ENCODE measurements at places on chromosomes 1 and 21.

GRCh38 chr1:91872000-91872399, 14.0 kb downstream of the TGFBR3 start:
- DNase-seq: no peak

DNA sequence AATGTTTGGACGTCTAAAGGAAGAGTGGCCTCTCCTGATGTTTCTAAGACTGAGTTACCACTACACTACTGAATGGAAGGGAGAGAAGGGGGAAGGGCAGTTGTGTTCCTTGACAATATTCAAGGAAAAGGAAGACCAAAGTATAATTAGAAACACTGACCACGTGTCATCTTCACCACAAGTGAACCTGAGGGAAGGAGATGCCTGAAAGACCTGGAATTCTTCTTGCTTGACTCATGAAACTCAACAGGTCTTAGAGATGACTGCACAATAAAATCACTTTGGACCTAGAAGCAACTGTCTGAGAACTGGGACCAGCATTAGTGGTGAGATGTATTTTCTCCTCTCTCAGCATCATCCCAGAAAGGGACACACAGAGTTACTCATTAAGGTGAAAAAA, 56.7 kb downstream of the PTPN14 start:
- DNase-seq: no peak

- no peak for DNase-seq
Observed at GRCh38 chr1:119139403-119139802, 1.1 kb downstream of the WARS2 start.

DNA sequence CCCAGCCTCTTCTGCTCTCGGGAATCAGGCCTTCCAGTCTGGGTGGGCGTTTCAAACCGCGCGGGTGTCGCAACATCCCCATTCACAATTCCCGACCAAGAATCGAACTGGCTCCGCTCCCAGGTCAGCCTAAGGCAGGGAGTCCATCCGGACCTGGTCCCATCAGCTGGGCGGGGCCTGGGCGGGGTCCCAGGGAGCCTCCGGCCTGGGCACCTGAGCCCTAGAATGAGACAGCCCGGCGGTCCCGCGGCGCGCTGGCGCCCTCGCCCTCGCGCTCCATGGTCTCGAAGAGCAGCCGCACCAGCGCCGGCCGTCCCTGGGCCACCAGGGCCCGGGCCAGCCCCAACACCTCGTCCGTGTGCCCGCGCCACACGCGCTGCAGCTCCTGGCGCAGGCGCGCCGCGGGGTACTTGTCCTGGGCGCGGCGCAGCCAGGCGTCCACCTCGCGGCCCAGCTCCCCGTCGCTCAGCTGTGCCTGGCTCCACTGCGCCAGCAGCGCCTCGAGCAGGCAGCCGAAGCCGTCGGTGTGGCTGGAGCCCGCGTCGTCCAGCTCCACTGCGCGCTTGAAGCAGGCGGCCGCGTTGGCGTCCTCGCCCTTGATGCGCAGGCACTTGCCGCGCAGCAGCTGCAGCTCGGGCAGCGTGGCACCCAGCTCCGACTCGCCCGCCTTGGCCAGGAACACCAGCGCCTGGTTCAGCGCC, 16.9 kb upstream of the PARS2 start:
- no peak for DNase-seq

- DNase-seq: no peak
Observed at GRCh38 chr1:167640051-167640450, 10.0 kb downstream of the RCSD1 start.

DNA sequence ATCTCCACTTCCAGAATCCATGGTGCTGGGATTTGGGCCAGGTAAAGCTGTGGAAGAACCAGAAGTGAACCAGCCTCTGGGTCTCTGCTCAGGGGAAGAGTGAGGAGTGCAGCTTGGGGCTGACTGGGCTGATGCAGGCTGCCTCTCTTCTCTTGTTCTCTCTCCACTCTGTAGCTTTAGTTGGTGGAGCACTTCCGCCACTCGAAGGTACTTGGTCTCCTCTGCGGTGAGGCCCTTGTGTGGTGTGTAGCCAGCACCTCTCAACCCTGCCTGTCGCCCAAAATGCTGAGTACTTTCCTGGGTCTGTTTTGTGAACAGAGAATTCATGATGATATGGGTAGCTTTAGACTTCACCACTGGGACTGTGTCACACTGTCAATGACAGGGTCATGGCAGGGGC, 63.2 kb downstream of the URB2 start:
- DNase-seq: no peak

GRCh38 chr1:147821883-147822282, 61.5 kb upstream of the GJA5 start:
- no peak for DNase-seq

DNA sequence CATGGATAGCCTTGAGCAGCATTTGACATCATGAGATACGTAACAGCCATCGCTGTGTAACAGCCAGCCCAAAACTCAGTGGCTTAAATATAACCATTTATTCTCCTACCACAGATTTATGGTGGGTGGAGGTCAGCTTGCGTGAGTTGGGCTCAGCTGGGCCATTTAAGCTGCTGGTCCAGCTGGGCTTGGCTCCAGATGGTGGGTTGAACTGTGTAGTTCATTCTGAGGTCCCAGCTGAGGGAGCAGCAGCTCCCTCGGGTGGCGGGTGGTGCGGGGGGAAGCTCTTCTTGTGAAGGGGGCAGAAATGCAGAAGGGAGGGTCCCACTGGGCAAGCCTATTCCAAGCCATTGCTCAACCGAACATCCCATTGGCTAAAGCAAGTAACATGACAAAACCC, 75.9 kb downstream of the IGSF21 start:
- DNase-seq: no peak

DNA sequence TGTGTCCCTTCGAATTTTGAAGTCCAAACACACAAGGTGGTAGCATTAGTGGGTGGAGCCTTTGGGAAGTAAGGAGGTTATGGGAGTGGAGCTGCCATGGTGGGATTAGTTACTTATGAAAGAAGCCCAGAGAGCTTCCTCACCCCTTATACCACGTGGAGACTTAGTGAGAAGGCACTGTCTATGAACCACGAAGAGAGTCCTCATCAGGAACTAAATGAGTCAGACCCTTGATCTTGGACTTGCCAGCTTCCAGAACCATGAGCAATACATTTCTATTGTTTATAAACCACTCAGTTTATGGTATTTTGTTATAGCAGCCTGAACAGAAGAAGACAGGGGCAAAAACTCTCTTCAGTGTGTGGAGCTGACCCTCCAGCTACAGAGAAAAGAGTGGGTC, 259.3 kb upstream of the AJAP1 start:
- DNase-seq: no peak

DNA sequence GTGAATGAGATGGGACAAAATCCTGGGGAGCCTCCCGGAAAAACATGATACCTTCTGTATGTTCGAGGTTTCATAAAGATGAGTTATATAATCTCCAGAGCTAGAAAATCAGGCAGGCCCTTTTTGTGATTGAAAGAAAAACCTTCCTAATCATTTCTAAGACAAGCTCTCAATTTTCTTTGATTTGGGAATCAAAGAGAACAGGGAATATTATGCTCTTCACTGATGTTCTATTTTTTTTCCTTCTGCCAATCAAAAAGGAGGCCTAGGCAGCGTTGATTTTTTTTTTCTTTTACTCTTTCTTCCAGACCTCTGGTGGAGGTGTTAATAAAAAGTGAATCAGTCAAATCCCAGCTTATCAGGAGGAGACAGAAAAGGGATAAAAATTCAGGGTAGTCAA, 34.5 kb downstream of the DIRAS3 start:
- no peak for DNase-seq

DNA sequence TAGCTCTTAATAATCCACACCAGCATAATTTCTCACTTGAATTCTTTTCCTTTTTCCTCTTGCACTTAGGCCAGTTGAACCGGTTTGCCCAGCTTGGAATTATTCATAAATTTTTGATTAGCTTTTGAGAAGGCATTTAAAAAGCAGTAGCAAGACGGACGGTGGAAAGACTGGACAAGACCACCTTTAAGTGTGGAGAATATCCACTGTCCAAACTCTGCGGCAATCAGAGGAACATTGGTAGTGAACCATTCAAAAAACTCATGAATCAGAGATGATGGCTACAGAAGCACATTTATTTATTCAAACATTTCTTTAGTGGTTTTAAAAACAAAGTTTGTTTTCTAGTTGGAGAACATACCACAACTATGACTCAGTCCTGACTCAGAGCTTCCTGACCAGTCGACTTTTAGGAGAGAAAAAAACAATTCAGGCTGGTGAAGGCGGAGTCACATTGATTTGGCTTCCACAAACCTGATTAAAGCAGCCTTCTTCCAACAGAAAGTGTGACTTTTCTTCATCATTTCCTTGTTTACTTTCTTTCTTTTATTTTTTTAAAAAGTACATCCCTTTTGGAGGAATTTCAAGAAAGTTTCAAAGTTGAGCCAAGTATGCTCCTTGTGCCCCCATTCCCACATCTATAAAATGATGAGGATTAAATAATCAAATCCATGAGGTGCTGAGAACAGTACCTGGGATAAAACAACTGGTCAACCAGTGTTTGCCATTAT, 128.8 kb downstream of the ADSS2 start:
- no peak for DNase-seq

DNA sequence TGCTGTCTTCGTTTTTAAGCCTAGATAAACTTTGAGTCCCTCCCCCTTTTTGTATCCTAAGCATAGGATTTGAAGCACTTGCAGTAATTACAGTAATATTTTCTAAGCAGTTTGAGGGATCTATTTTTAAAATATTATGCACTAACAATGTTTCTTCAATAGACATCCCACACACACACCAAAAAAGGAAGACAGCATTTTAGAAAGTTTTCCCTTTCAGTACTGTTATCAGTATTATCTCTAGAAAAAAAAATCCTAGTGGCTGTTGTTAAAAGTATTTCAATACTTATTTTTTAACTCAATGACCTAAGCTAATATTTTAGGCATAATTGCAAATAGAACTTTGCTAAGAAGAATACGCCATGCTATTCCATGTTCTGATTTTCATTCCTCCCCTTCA, 15.1 kb downstream of the MCOLN3 start:
- no peak for DNase-seq

GRCh38 chr1:51628715-51629590, 12.1 kb downstream of the OSBPL9 start:
- DNase-seq: no peak

DNA sequence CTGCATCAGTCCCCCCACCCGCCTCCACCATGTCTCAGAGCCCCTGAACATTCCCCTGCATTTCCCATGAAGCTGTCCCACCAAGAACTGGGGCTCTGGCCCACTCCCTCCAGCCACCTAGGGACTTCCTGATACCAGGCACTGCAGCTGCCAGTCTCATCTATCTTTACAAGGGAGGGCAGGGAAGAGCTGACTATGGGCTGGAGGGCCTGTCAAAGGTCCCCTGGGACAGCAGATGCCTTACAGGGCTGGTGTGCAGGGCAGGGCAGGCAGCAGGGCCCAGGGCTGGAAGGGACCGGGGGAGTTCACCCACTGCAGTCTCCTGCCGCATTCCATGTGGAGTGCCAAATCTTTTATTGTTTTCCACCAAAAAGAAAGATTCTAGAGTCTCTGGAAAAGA, 17.6 kb downstream of the SHISA4 start:
- DNase-seq: no peak

- DNase-seq: no peak
Observed at GRCh38 chr1:210815641-210816550, 318.1 kb downstream of the KCNH1 start.

- no peak for DNase-seq
Observed at GRCh38 chr21:45294509-45295291, 7.0 kb upstream of the POFUT2 start.

DNA sequence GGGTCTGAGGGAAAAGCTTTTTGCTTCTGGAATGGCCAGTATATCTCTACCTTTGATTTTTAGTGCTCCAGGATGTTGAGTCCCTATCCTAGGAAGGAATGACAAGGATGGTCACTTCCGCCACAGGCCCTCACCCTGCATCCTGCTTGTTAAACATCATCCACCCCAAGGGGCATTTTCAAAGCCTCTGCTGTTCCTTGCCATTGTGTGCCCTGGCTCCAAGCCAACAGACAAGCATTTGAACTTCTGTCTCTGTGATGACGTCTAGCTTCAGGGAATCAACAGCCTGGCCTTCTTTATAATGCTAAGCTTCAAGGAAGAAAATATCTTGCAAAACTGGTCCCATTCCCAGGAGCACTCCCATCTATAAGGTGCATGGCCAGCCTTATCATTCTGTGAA, 12.3 kb upstream of the JAM2 start:
- DNase-seq: no peak

- no peak for DNase-seq
Observed at GRCh38 chr1:54462597-54463258, 56.5 kb upstream of the SSBP3 start.

GRCh38 chr1:20587661-20588053, 1.2 kb upstream of the CDA start:
- DNase-seq: no peak

GRCh38 chr1:248828845-248829244, 3.1 kb upstream of the SH3BP5L start:
- no peak for DNase-seq

- no peak for DNase-seq
Observed at GRCh38 chr1:84450910-84451309, 28.2 kb upstream of the RPF1 start.

DNA sequence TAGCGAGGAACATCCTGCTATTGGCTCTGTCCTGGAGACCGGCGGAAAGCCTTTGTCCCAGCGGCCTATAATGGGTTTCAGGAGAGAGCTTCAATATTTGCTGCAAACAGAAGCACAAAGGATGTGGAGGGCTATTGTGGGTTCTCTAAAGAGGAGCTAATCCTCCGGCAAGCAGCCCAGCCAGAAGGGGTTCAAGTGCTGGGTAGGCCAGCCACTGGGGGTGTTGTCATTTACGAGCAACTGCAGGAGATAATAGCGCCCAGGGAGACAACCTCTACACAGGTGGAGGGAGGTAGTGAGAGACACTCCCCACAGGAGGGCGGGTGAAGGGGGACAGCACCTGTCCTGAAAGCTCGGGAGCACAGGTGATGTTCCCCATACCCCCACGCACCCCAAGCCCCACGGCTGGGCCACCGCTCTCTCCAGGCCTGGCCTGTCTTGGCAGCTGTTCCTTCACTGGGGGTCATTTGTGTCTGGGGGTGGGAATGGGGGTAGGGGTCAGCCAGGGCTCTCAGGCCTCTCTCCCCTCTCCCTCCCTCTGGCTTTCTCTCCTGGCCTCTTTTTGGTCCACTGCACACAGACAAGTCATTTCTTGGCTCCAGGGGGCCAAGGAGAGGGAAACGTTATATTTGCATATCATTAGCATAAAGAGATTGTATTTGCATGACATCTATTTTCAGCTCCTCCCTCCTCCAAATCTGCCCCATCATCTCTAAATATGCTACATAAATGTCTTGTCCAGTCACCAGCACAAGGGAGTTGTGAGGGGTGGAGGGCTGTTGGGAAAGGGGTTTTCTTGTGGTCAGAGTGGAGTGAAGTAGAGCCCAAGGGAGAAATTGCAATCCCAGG, 22.0 kb upstream of the SLC26A9 start:
- DNase-seq: no peak

- DNase-seq: no peak
Observed at GRCh38 chr1:32896451-32896850, 4.7 kb downstream of the TMEM54 start.

DNA sequence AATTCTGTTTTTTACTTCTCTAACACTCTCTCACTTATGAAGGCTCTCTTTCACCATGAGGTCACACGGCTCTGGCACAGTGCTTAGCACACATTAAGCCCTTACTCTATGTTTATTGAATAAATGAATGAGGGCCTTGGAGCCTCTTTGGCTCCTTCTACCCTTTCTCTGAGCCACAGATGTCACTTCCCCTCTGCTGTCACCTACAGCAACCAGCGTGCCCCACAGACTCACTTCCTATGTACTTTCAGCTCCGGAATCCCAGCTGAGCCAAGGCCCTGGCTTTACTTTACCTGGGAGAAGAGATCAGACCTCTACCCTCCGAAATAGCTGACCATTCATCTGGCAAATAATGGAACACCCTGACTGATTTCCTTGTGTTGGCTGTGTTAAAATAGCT, 53.7 kb upstream of the HMCN1 start:
- no peak for DNase-seq

Measured in stimulated activated CD4-positive, alpha-beta T cell treated with anti-CD3 and anti-CD28 coated beads, Interleukin-4, amount 100 ng/mL, for 1 hour (primary cell).